ENCODE measurements at places on chromosomes 6 and 20.
A peak's percentile ranks its signal among the peaks of the same experiment; 100 is the strongest.

- no peak for ATAC-seq
Observed at GRCh38 chr6:43823879-43824702, 54.1 kb downstream of the VEGFA start.

DNA sequence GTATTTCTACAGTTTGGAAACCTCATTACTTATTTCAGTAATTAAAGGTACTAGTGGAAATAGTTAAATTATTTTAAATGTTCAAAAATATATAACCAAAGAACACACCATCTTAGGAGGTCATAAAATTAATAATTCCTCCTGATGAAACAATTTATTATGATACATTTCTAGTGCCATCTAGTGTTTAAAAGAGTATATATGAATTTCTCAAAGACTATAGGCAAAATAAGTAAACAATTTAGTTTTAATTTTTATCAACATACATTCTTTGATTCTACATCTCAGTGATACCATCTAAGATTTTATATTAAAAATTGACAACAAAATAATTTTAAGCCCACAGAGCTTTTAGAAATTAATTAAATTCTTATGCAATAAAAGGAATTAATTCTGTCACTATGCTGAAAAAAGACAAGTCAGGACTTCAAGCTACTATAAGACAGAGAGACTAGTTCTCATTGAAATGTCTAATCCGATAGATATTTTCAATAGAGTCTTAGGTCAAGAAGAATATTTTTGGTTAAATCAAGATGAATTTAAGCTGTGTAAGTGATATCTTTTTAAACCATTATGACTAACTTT lies 107.8 kb upstream of the RNF217 start:
- ATAC-seq: no peak

DNA sequence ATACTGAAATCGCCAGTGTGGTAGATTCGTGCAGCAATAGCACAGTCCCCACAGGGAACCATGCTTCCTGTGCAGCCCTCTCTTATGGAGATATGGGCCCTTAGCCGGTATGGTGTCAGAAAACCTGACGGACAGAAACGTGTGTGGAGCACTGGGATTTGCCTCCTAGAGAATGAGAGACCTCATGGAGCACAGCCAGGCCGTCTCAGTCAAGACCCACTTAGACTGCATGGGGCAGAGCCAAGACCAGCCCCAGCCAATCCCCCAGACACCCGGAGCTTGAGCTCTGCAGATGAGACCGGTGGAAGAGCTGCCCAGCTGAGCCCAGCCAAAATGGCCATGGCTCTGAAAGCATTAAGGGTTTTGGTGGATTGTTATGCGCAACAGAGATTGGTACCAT lies 163.7 kb downstream of the DLL1 start:
- ATAC-seq: no peak

DNA sequence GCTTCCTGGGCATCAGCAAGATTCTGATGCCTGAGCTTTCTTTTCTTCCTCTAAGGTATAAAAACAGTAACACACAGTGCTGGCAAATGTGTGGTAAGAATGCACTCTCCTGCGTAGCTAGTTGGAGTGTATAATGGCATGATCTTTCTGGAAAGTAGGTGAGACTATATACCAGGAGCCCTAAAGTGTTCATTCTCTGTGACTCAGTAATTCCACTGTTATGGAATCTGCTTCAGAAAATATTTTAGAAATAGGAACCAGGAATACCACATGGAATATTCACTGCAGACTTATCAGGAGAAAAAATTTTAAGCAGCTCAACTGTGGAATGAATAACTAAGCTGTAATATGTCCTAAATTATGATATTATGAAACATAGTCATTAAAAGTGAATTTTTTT lies 16.9 kb upstream of the CSE1L start:
- ATAC-seq: peak; percentile 58

DNA sequence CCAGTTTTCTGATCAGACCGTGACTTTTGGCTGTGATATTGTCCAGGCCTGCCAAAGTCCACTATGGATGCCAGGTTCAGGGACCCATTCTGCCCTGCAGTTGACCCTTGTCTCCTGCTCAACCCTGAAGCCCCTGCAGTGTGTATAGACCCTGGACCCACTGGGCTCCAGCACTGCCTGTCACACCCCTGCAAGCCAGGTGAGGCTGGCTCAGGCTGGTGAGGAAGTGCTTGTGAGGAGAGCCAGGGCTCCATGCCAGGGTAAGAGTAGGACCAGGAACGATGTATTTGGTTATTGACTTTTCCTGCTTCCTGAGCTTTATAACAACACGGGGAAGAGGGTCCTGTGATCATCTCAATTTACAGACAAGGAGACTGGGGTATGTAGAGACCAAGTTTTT lies 19.1 kb upstream of the CD93 start:
- no peak for ATAC-seq

DNA sequence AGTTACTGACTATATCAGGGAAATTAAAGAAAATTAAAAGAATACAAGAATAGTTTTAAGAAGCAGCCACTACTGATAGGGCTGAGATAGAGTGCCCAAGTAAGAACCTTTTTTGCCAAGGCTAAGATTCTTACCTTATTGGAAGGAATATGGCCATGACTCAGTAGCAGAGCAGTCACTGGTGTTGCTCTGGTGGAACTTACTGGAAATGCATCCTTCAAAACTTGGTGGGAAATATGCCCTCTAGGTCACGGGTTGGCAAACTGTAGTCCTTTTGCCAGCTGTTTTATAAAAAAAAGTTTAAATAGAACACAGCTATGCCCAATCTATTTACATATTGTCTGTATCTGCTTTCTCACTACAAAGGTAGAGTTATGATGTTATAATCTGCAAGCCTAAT lies 6.0 kb downstream of the HSF2 start:
- 0 out of 3 replicates have a peak, but pooled peaks have one; percentile 37 for ATAC-seq

GRCh38 chr6:45741437-45742171 lies 274.1 kb downstream of the CLIC5 start:
- ATAC-seq: no peak

DNA sequence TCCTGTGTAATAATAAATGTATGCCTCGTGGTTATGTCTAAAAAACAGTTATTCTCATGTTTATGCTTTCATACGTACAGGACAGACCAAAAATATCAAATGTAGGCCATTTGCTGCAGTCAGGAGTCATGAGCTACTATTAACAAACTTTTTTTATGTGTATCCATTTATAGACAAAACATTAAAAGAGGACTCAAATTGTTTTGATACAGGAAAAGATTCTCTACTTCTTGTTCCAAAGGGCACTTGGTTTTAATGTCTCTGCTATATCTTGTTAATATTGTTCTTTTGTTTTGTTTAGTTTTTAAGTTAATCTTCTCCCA lies 155.2 kb downstream of the ZDHHC14 start:
- no peak for ATAC-seq

GRCh38 chr6:94862112-94862511 lies 715.2 kb upstream of the MANEA start:
- ATAC-seq: no peak

GRCh38 chr20:17810062-17810631 lies 110.4 kb downstream of the BANF2 start:
- no peak for ATAC-seq

DNA sequence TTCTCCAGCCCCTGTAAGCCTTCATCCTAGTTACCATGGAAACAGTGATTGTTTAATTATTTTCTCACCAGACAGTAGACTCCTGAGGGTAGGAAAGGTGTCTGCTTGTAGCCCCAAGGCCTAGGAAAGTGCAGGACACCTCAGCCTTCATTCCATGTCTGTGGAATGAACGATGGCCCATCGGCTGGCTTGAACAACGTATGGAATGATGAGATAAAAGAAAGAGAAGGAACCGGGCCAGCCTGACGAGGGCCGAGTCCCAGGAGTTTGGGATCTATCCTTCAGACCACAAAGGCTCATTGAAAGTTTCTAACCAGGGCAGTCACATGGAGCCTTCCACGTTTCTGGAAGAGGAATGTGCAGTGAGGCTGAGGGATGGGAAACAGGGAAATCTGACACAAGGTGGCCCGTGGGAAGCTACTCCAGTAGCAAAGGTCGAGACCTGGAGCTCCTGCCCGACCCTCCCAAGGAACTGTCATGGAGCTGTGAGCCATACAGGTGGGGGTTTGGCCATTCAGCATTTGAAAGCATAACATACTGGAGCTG lies 46.1 kb downstream of the PRDM1 start:
- ATAC-seq: no peak

DNA sequence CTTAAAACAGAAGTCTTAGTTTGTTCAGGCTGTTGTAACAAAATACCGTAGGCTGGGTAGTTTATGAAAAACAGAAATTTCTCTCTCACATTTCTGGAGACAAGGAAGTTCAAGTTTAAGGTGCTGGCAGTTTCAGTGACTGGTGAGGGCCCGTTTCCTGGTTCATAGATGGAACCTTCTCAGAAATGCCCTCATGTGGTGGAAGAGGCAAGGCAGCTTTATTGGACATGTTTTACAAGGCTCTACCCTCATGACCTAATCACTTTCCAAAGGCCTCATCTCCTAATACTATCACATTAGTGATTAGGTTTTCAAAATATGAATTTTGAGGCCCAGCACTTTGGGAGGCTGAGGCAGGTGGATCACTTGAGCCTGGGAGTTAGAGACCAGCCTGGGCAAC lies 2.4 kb downstream of the HEBP2 start:
- no peak for ATAC-seq

GRCh38 chr6:89481695-89482094 lies 48.7 kb downstream of the ANKRD6 start:
- peak; percentile 59 for ATAC-seq

DNA sequence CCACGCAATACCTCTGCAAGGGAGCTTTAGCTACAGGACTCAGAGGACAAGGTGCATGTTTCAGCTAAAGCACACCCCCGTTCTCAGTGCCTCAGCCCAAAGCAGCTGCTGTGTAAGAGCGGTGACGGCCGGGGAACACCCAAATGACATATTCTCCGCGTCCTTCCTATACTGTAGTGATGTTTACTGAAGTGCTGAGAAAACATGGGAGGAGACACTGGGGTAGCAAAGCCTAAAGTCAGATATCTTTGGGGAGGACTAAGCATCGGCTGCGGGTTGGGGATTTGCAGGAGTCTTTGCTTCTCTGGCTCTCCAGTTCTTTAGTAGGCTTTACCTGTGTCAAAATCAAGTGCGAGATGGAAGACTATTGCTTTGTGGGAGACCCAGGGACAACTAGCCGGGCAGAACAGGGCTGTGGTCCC lies 1.7 kb downstream of the SLC22A23 start:
- no peak for ATAC-seq

DNA sequence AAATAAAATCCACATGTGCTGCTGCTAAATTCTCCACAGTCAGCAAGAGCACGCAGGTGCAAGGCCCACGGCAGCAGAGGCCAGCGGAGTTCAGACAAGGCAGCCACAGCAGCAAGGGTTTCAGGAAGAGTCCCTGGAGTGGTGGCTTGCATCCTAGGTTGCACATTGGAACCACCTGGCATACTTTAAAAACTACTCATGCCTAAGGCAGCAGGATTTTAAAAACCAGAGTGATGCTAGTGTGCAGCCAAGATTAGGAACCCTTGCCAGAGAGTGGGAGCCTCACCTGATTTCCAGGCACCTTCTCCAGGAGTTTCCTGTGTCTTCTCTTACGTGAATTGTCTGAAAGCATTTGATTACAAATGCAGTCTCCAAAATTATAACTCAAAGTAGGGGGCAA lies 104.0 kb upstream of the GPR6 start:
- no peak for ATAC-seq

DNA sequence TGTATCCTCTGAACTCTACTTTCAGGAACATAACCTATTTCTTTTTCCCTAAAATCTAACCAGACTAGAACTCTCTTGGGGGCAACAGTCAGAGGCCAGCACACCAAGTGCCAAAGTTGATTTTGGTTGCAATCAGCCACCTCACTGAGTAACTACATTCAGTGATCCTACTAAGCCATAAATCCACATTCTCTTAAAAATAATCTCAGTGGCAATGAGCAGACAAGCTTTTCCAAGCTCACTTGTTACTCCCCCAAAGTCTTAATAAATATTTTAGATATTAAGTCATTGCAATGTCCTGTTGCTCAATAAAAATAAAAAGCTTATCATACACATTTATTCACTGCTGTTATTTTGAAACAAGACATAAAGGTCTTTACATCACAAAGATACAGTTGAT lies 9.8 kb downstream of the RGS17 start:
- ATAC-seq: no peak

DNA sequence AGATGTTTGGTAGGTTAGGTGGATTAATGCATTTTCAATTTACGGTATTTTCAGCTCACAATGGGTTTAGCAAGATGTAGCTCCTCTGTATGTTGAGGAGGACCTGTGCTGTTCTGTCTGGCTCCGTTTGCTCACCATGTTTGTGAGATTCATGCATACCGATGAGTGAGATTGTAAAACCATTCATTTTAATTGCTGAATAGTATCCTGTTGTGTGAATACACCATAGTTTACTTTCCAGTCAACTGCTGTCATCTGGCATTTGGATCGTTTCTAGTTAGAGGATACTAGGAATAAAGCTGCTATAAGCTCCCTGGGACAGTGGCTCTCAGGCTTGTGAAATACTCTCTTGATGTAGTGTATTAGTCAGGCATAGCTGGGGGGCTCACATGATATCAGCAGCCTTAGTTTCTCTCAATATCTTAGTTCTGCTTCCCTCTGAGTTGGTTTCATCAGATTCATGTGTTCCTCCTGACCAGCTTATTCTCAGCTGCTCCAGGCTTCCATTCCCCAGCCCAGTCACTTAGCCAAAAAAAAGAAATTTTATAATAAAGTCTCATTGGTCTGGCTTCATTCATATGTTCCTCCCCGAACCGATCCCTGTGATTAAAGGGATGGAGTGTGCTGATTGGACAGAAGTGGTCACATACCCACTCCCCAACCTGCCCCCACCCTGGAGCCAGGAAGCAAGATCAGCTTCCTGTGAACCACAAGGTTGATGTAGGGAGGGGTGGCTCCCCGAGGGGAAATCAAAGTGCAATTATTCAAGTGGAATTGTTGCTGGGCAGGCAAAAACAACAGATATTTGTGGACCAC lies 10.9 kb upstream of the B4GALT5 start:
- peak; percentile 33 for ATAC-seq

GRCh38 chr20:43151256-43151655 lies 38.5 kb downstream of the PTPRT start:
- ATAC-seq: no peak

DNA sequence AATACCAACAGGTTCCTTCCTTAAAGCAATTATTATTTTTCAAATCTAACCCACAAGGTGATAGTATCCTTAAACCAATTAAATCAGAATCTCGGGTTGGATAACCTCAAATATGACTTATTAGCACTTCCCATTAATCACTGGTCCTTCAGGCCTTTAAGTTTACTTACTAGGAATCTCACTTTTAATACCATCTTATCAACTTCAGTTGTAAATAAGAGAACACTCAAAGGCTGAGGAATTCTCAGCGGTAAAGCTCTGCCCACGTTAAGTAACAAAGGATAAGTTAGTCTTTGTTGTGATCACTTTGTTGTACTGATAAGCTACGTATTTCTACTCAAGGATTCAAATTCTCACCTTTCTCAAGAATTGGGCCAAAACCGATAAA lies 82.0 kb downstream of the OR2B2 start:
- peak; percentile 12 for ATAC-seq

- no peak for ATAC-seq
Observed at GRCh38 chr6:24089736-24090135, 36.3 kb upstream of the NRSN1 start.

- peak; percentile 50 for ATAC-seq
Observed at GRCh38 chr20:8489094-8489883, 357.2 kb downstream of the PLCB1 start.

GRCh38 chr20:51354769-51355319 lies 187.7 kb downstream of the NFATC2 start:
- peak; percentile 14 for ATAC-seq

GRCh38 chr20:38591474-38592410 lies 9.9 kb upstream of the ARHGAP40 start:
- ATAC-seq: no peak

Data from SK-N-SH treated with all-trans-retinoic acid at 6 μM for 48 hours (cell line).